ENCODE measurements at places on chromosomes 16 and 17. TPM values are rescaled to one million over a fixed set of nuclear protein-coding genes. Genes with fewer than 3 reads are reported as not detected.

CCL16 gene
- total RNA-seq = not detected

IRX5 gene
- 1.0 TPM for total RNA-seq

TP53TG3B gene
- total RNA-seq = not detected

TEKT1 gene
- total RNA-seq = not detected

CCT6B gene
- total RNA-seq = 2.1 TPM

CA5A gene
- total RNA-seq = not detected

ALOX15B gene
- not detected for total RNA-seq

CACNG1 gene
- not detected for total RNA-seq

DHRS7C gene
- total RNA-seq = 0.62 TPM

CMTM1 gene
- 11.9 TPM for total RNA-seq

CNTNAP1 gene
- total RNA-seq = 43.6 TPM

KLHL10 gene
- total RNA-seq = 0.67 TPM

TMEM95 gene
- total RNA-seq = not detected

BLTP2 gene
- total RNA-seq = 112 TPM

RUSF1 gene
- 52.7 TPM for total RNA-seq

CD300A gene
- not detected for total RNA-seq

CPNE7 gene
- 41.7 TPM for total RNA-seq

GINS2 gene
- 3.8 TPM for total RNA-seq

FKBP10 gene
- total RNA-seq = 584 TPM

SCN4A gene
- not detected for total RNA-seq

SEPTIN12 gene
- not detected for total RNA-seq

CLEC18B gene
- total RNA-seq = 1.6 TPM

CHAD gene
- total RNA-seq = not detected

EMC8 gene
- total RNA-seq = 30.1 TPM

GLTPD2 gene
- total RNA-seq = not detected

TTLL6 gene
- not detected for total RNA-seq

NPB gene
- total RNA-seq = 1.3 TPM

MYOCD gene
- total RNA-seq = 11.9 TPM

SOCS1 gene
- 3.6 TPM for total RNA-seq

CLEC18C gene
- total RNA-seq = 0.34 TPM

FLCN gene
- total RNA-seq = 73.1 TPM

HAGHL gene
- 20.6 TPM for total RNA-seq

TP53TG3C gene
- total RNA-seq = not detected

PNPO gene
- 9.0 TPM for total RNA-seq

TNRC6C gene
- 19.8 TPM for total RNA-seq

JPT1 gene
- 78.6 TPM for total RNA-seq

FBXL16 gene
- 0.82 TPM for total RNA-seq
